Stimulated activated CD4-positive, alpha-beta T cell treated with anti-CD3 and anti-CD28 coated beads, Interleukin-15, amount 100 ng/mL, for 1 hour (primary cell): ENCODE measurements at places on chromosomes 4 and X.

DNA sequence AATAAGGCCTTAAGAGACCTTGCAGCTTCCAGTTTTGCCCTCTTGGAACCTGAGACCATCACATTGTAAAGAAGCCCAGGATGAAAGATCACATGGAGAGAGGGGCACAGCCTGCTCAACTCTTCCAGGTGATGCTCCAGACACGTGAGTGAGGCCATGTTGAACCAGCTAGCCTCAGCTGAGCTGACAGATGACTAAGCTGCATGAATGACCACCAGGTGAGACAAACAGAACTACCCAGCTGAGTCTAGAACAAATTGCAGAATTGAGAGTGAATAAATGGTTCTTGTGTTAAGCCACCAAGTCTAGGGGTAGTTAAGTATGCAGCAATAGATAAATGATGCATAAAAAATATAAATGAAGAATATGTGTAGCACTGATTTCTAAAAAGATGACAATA is 16.8 kb upstream of the GPR82 start:
- no peak for DNase-seq

- DNase-seq, result no peak
Observed at GRCh38 chr4:2591189-2591588, 54.7 kb downstream of the FAM193A start.

DNA sequence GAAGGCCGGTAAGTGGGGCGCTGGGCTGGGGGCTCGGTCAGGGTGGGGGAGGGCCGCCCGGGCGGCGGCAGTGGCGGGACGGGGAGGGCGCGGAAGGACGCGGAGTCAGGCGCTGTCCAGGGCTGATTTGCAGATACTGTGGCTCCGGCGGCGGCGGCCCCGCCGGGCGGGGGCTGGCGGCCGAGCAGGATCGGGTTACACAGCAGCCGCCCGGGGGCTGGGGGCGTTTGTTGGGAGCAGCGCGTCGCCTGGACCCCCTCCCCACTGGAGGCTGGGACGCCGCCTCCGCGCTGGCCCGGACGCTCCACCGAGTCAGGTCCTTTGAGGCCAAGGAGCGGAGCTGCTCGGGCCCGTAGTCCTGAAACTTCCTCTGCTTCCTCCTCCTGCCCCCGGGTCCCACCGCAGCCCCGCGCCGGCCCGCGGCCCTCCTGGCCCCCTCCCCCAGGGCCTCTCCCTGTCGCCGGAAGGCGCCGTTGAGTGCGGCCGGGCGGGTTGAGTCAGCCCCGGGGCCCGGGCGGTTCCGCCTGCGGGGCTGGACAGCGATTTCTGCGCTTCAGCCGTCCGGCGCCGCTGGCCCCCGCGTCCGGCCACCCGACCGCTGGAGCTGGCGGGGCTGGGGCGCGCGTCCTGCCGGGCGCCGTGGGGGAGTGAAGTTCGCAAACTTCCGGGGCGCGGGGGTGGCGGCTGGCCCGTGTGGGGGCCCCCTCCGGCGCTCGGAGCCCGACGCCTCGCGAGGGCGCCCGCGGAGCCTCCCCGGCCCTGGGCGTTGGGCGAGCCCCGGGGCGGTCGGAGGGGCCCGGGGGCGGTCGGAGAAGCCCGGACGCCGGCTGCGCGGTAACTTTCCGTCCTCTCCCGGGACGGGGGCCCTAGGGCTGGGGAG is 746 bp downstream of the REST start:
- peak; percentile 63 for DNase-seq

GRCh38 chr4:8904666-8905065 is 33.0 kb upstream of the HMX1 start:
- no peak for DNase-seq
